Skin of body (tissue), 3 donors: ENCODE measurements at places on chromosomes 16 and 17.

DNA sequence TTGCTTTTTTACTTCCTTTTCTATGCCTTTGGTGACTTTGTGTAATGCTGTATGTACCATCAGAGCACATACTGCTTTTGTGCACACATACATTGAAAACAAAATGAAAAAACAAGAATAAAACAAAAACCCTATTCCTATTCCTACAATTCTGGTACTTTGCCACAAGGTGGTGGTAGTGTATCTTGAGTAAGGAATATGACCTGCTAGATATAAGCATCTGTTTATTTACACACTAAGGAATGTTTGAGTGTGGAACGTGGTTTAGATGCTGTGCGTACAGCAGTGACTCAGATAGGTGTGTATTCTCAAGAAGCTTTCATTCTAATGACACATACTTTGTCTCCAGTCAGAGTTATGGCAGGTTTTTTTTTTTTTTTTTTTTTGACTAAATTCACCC is 606.2 kb downstream of the WWOX start:
- DNase-seq: no peak

GRCh38 chr16:66020642-66021041 is 345.8 kb upstream of the CDH5 start:
- DNase-seq: no peak

DNA sequence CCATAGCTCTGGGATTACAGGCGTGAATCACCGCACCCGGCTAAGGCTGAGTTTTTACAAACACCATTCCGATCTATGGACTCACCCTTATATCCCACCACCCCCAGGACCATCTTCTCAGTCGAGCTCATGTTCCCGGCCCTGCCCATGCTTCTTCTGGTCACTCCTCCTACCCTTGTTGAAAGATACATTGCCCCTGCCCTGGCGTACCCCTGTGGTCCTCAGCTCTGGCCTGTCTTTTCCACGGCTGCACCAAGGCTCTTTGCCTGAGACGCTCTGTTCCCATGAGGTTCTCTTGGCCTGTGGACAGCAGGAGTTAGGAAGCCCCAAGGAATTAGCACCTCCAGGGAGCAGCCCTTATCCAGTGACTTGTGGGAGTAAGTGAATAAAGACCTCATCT is 379.4 kb upstream of the TNRC6C start:
- DNase-seq: no peak

DNA sequence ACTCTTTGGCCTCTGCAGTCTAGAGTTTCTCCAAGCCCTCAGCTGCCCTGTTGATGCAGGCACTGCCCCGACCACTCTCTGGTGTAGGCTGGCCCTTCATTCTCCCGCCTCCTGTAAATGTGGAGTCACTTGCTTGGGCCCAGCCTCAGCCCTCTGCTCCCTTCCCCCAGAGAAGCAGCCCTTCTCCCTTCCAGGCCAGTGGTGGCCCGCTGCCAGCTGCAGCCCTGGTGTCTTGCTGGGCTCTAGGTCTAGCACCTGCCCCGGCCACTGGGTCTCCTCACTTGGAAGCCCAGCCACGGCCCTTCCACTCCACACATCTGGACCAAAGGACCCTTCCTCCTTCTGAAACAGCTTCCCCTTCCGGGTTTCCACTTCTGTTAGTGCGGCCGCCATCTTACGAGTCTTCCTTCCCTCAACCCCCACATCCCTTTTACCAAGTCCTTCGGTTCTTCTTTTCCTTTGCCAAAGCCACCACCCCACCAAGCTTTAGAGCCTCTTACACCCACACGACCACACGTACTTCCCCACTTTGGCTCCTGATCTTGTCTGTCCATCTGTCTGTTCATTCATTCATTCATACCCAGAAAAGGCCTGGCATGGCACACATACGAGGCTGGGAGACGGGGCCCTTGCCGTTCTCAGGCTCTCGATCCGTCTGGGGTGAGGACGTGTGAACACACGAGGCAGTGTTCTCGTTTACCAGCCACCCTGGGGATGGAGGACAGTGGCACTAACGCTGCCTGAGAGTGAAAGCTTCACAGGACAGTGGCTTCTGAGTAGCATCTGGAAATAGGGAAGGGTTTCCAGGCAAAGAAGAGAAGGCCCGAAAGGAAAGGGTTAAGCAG is 68.0 kb downstream of the ABR start:
- DNase-seq: no peak

DNA sequence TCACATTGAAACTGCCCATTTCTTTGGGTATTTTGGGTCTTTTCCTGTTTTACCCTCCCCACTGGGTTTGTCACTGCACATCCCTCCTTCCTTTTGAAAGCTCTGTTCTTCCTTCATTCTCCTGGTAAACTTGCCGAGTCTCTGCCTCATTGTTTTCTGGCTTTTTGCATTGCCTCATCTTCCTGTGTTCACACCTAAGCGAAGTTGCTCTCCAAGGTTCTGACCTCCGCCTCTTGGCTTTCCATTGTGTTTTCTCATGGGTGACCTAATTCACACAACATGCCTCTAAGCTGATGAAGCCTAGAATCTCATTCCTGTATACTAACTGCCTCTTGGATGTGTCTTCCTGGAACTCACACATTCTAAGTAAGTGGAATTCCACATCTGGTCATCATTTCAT is 1096.1 kb upstream of the EEF2KMT start:
- no peak for DNase-seq
